ENCODE measurements at places on chromosomes 3 and 15. TPM values are rescaled to one million over a fixed set of nuclear protein-coding genes. Genes with fewer than 3 reads are reported as not detected.

DNA sequence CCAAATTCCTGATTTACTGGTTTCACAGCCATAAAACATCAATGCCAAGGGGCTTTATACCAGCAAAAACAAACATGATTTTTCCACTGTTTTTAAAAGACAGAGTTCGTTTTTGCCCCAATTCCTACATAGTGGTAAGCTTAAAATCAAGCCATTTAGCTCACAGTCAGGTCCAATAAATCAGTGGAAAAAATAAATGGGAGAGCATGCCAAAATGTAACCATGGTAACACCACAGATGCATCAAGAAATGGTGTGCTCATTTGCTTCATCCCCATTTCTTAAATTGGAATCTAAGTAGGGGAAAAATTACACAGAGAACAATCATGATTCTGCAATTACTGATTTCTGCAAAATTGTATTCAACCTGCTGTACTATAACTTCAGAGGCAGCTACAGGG, 418.8 kb downstream of the MAGI1 start:
- no peak for DNase-seq

DNA sequence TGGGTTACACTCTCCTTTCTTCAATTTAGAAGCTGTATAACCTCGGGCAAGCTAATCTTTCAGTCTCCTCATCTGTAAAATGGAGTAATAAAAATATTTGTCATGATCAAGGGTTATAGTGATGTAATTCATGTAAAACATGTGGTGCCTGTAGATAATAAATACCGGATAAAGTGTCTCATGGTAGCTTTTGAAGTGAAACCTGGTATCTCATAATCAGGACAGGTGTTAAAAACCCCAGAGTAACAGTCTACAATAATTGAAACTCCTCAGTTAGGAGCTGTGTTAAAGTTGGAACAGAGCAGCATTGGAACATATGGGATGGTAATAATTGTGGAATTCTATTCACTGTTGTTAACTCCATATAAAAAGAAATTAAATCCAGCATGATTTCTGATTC, 884 bp upstream of the KNL1 start:
- no peak for DNase-seq

The HCN4 gene
- 0.14 TPM for total RNA-seq

- no peak for DNase-seq
Measured at GRCh38 chr15:35618260-35619188, 72.6 kb upstream of the DPH6 start.

- no peak for DNase-seq
Measured at GRCh38 chr3:177753451-177754155, 556.3 kb upstream of the TBL1XR1 start.

DNA sequence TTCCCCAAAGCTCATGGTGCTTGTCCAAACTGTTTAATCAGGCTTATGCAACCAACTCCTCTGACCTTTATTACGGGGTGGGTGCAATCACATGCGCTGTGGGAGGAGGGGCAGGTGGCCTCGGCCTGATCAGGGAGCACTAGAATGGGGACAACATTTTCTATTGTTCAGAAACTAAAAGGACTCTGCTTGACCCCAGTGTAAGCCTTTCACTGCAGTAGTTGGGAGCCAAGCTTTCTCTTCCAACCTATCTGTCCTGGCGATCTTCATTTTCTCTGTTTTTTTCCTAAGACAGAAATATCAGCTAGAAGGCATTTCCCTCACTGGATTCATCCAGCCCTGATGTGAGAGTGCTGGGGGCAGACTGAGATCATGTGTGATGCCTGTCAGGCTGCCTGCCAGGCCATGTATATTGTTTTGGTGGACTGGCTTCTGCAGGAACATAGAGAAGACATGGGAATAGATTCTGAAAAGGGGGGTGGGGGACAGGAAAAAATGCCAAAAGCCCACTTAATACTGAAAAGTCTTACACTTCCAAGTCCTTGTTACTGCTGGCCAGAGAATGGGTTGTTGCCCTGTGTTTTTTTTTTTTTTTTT, 627.0 kb upstream of the TBL1XR1 start:
- DNase-seq: peak; percentile 84

The UBE3A gene
- 60.8 TPM for total RNA-seq

The CLDN1 gene
- 169 TPM for total RNA-seq

DNA sequence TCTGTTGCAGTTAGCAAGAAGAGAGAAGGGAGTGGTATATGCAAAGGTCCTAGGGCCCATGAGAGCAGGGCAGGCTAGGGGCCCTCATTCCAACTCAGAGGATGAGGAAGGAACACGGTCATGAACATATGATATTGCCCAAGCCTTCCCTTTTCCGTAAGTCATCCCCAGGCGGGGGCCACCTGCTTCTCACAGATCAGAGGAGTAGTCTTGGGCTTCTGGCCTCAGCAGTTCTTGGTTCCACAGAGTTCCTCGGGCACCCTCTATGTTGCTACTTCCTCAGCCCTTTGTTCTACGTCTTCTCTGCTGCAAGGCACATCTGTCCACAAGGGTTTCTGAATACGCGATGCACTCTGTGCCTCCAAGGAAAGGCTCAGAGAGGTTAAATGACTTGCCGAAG, 25.3 kb downstream of the EPHB3 start:
- DNase-seq: no peak

- no peak for DNase-seq
Measured at GRCh38 chr3:13272831-13273603, 147.1 kb downstream of the NUP210 start.

The CYP1A2 gene
- total RNA-seq: not detected

The TCF12 gene
- 41.8 TPM for total RNA-seq

DNA sequence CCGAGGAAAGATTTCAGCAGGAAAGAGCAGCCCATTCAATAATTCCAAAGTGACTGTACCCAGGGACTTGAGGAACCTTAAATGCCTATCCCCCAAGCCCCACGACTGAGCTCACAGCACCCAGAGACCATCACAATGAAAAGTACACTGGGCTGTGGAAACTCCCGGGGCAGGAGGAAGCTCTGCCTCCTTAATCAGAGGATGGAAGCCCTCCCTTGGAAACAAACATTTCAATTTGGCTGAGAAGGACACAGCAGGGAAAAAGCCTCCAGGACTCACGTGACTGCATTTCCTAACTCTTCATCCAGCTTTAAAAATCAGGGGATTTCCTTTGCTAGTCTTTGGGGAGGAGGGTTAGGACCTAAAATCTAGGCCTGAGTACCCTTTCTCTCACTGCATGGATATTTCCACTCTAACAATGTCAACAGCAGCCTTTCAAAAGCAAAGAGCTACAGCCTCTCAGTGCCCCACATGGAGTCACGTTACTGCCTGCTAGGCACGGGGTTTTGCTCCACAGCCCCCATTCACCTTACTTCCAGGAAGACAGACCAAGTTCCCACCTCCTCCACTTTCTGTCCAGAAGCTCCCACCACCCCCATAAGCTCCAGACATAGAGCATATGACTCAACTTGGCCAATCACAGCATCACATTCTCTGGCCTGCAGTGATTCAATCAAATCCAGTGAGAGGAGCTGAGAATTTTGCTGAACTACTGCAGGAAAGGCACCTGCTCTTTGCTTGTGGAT, 68.9 kb upstream of the WNT5A start:
- DNase-seq: no peak

Data from epithelial cell of proximal tubule (primary cell).